ENCODE measurements at places on chromosomes 13 and 19.

GRCh38 chr13:20431080-20431479, 94.6 kb downstream of the CRYL1 start:
- DNase-seq = no peak

- no peak for DNase-seq
These were observed 14.6 kb downstream of the HIF3A start for GRCh38 chr19:46311444-46311843.

DNA sequence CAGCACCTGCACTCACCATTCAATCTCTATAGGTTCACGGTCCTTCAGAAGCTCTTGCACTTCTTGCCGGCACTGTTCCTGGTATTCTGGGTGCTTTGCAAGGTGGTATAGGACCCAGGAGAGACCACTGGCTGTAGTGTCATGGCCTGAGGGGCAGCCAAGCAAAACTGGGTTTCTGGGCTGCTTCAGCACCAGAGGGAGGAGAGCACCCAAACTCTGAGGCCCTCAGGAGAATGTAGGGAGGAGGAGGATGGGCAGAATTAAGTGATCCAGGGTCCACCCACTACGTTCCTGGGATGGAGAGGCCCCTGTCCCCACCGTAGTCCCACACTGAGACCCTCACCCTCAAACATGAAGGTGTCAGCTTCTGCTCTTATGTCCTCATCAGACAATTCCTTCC, 12.3 kb downstream of the CYP4F11 start:
- no peak for DNase-seq

GRCh38 chr19:1069009-1069779, 2.2 kb downstream of the ARHGAP45 start:
- DNase-seq = no peak

- peak; percentile 93 for DNase-seq
These were observed 1.5 kb upstream of the SLC17A7 start for GRCh38 chr19:49442771-49443365.

GRCh38 chr19:16361254-16361653, 36.6 kb downstream of the KLF2 start:
- no peak for DNase-seq

GRCh38 chr19:2171349-2172145, 7.8 kb downstream of the DOT1L start:
- DNase-seq = no peak

GRCh38 chr13:20911037-20911436, 8.5 kb upstream of the XPO4 start:
- no peak for DNase-seq

DNA sequence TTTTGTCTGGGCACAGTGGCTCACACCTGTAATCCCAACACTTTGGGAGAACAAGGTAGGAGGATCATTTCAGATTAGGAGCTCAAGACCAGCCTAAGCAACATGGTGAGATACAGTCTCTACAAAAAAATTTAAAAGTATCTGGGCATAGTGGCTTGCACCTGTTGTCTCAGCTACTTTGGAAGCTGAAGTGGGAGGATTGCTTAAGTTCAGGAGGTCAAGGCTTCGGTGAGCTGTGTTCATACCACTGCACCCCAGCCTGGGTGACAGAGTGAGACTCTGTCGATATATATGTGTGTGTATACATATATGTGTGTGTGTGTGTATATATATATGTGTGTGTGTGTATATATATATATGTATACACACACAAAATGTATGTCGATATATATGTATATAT, 833.0 kb downstream of the PCDH9 start:
- DNase-seq = no peak

DNA sequence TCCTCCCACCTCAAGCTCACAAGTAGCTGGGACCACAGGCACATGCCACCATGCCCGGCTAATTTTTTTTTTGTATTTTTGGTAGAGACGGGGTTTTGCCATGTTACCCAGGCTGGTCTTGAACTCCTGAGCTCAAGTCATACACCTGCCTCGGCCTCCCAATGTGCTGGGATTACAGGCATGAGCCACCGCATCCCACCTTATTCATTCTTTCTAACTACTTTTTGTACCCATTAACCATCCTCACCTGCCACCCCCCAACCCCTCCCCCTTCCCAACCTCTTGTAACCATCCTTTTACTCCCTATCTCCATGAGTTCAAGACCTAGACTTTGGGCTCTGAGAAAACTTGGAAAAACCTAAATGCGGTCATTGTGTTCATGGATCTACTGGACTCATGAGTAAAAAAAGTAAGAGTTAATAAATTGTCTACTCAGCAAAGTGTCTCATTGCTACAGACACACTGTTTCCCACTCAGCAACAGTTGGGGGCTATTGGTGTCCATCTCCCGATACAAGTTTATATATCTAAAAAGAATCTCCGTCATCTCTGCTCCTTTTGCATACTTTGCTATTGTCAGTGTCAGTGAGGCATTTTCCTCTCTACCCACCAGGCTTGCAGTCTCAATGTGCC, 44.1 kb upstream of the MEDAG start:
- no peak for DNase-seq

DNA sequence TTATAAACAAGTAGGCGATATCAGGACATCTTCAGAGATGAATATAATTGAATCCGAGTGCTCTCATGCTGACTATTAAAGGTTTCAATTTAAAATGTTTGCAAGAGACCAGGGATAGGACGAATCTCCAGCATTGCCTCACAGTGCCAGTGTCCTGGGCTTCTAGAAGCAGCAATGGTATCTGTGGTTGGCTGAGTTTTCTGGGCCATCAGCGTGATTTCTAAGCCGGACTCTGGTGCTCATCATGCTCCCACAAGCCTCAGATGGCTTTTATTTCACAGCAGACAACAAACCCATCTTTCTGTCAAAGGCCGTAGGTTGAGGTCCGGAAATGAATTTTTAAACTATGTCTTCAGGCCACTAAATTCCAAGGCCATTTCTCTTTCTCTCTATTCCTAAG, 187.7 kb downstream of the FOXO1 start:
- DNase-seq = no peak

GRCh38 chr13:114339857-114340534, 25.7 kb downstream of the CHAMP1 start:
- peak; percentile 60 for DNase-seq

GRCh38 chr13:114002009-114002544, 28.2 kb upstream of the C13orf46 start:
- no peak for DNase-seq

DNA sequence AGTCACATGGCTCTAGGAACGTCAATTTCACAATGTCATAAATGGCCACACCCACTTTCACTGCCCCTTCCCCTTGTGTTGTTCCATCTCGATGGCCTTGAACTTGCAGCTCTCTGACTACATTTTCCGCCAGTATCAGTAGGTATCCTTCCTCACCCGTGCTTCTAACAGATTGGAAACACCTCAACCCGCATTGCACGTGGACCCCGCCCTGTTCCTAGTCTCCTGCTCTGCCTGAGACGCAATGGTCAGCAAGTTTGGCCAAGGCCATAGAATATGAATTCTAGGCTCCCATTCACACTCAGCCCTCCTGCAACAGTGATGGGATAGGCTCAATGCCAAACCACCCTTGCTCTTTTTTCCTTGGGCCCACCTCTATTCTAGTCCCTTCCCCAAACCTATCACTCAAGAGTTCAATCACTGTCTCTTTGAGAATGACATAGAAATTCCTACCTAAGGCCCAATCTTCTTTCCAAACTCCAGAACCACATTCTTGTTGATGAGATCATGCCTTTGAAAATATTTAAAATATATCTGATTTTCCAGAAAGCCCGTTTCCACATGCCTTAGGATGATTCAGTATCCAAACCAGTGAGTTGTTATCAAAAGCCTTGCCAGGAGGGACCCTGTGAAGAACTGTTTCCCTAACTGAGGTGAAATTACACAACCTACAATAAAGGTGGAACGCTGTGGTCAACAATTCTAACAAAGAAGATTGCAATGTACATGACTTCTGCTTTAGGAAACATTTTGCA, 334.6 kb downstream of the MYO16 start:
- peak; percentile 53 for DNase-seq

- DNase-seq = no peak
These were observed 926.8 kb upstream of the MIR17HG start for GRCh38 chr13:90420683-90421082.

DNA sequence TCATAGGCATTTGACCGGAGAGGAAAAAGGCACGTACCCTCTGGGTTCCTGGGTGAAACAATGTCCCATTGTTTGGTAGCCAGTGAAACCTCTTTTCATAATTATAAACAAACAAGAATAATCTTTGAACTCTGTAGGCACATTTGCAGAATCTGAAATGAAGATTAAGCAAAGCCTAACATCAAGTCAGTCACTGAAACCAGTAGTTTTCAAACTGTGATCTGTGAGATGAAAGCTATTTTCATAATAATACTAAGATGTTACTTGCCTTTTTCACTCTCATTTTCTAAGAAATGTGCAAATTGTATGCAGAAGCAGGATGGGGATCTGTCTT, 105.4 kb downstream of the WDFY2 start:
- no peak for DNase-seq

GRCh38 chr13:40665126-40666044, 1.1 kb downstream of the FOXO1 start:
- peak; percentile 59 for DNase-seq

DNA sequence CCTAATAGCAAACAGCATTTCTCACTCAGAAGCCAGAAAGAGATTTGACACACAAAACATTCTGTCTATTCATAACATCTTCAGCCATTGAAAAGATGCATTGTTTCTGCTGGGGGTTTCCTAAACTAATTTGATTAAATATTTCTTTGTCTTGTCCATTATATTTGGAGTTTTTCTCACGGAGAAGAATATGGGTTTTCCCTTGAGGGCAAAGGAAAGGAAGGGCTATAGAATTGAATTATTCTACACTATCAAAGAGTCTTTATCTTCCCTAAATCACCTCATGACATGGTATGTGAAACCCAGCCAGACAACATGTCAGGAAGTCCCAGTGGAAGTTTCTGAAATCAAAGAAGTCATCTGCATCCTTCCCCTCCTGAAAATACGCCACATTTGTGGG, 186.4 kb downstream of the SHISA2 start:
- no peak for DNase-seq

DNA sequence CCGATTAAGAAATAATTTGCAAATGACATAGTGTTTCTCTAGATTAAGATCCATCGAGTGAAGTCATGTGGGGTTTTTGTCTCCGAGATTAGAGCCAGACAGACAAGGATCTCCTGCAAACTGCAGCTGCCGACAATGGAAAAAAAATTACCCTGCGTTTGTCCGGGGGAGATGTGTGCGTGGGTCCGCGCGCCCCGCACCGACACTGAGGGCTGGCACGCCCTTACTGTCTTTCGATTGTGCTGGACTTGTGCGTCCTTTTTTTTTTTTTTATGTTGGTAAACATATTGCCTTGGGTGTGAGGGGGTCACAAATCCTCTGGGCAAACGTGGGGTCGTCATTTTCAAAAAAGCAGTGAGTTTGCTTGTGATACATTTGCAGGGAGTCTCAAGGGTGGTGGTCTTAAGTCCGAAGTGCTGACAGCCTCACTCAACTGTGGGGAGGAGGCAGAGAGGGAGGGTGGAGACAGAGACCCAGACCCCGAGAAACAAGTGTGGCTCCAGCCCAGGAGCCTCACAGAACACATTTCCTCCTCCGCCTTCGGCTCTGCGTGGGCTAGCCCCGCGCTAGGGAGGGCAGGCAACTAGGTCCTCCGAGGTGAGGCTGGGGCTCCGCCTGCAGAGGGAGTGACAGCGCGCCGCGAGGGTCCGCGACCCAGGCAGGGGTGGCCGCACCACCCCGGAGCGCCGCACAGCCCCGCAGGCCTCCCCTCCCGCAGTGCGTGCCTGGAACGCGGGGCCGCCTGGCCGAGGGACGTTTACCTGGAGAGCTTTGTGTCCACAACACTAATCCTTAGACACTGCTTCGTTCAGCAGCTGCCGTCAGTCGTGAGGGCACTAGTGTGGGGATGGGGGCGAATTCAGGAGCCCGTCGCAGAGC, 11.7 kb upstream of the SOX1 start:
- no peak for DNase-seq
